AG08396 (cell line): ENCODE measurements at places on chromosomes 1 and 21.

DNA sequence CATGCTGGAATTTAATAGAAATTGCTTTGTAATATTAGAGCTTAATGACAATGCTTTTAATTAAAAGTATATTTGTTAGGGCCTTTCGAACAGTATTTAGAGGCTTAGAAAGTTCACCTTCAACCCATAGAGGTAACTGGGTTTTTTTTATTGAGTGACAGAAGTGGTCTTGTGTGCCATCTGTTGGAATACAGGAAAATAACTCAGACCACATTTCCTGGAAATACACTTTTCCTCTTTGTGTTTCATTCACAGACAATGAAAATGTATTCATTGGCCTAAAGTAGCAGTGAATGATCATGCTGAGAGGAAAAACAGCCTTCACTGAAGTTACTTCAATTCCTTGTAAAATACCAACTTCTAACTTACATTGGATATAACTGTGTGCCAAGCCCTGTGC is 83.6 kb upstream of the L1TD1 start:
- no peak for DNase-seq

DNA sequence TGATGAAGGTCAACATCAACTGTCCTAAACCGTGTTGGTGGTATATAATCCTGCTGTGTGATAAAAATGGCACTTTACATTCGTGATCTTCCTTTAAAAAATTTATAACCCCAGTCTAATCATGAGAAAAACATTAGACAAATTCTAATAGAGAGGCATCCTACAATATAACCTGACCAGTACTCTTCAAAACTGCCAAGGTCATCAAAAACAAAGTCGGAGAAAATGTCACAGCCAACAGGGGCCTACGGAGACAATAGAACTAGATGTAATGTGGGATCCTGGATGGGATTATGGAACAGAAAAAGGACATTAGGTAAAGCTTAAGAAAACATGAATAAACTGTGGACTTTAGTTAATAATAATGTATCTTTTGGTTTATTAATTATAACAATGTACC is 25.0 kb downstream of the CDKN2C start:
- DNase-seq, result no peak

GRCh38 chr1:23559136-23559984 is at the start of gene ID3:
TSS of gene ID3 (minus strand) at chr1:23559501. CDS start at chr1:23559426, 75 bp downstream.
- peak; percentile 90 for DNase-seq

DNA sequence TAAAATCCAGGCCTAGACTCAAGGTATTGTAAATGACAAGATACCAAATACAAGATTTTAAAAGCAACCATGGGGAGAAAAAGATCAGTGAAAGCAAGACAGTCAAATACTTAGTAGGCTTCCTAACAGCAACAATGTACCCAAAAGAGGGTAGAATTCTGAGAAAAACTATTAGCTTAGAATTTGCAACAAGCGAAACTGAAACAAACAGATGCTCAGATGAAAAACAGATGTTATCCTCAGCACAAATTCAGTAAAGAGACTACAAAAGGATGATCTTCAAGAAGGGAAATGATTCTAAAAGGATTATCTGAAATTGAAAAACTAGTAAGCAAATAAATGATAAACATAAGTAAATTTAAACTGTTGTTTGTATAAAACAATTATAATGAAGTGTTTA is 40.0 kb downstream of the PDC start:
- DNase-seq, result no peak
